ENCODE measurements at places on chromosomes 6 and 20.

DNA sequence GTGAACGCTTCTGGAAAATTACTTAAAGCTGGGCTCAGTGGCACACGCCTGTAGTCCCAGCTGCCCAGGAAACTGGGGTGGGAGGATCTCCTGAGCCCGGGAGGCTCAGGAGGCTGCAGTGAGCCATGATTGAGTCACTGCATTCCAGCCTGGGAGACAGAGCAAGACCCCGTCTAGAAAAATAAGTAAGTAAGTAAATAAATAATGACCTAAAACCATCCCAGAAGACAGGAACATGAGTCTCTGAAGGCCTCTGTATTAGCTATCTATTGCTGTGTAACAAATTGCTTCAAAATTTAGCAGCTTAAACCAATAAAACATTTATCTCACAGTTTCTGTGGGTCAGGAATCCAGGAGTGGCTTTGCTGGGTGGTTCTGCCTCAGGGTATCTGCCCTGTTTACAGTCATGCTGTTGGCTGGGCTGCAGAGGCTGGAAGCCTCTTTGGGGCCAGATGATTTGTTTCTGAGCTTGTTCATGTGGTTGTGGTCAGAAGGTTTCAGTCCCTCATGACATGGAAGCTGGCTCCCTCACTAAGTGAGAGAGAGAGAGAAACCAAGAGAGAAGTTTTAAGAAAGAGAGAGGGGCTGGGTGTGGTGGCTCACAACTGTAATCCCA, 48.4 kb upstream of the NCOA3 start:
- DNase-seq = no peak

DNA sequence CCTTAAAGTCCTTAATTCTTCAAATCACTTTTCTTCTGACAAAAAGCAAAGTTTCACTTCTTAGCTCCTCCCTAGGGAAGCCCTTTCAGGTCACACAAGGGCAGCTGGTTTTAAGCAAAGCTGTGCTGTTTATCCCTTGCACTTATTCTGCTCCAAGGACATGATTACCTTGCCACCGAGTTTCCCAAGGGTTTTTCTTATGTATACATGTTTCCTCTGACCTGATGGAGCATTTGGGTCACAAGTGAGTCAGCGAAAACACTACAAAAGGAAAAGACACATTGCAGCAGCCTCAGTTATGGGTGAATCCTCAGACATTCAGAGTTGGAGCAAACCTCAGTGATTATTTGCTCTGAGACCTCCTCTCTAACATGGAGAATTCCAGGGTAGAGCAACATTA, 26.6 kb upstream of the ILRUN start:
- DNase-seq = no peak

GRCh38 chr6:96675597-96675996, 112.7 kb downstream of the FHL5 start:
- no peak for DNase-seq

DNA sequence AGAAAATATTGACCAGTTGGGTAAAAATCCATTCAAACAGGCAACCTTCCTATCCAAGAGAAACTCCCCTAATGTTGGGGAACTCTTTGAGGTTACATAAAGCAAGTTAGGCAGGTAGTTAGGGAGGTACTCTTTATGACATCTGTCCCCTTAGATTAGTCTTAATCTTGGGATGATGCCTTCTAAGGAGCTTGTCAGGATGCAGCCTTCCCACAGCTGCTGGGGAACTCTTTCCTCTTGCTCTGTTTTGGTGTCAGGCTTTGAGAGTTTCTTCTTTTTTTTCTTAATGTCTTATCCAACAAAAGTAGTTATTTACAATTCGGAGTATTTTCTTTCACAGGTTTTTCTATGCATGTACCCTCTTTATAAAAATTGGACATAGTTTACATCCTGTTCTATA, 194.8 kb downstream of the CDKAL1 start:
- no peak for DNase-seq

- DNase-seq = no peak
Measured at GRCh38 chr20:22729180-22729579, 144.8 kb upstream of the FOXA2 start.

- no peak for DNase-seq
Measured at GRCh38 chr6:170441316-170441715, 111.8 kb downstream of the PSMB1 start.

DNA sequence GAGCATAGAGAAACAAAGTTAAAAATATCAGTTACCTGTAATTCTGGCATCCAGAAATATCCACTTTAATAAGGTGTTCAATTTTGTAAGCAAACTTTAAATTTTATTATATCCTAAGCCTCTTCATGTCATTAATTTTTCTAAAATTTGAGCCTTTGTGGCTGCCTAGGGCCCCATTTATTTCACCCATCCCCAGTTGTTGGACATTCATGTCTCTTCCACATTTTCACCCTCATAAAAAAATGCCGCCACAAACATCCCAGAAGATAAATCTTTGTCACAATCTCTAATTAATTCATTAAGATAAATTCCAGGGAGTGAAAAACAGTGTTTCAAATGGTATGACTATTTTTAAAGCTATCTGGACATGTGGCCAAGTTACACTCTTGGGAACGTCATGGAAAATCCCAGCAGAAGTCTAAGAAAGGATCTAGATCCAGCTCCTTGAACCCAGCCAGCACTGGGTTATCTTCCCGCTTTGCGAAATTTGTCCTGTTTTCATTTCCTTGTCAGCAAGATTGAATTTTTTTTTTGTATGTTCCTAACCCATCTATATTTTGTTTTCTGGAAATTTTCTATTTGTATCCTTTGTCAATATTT, 97.2 kb downstream of the TMEM242 start:
- no peak for DNase-seq

GRCh38 chr6:57216235-57217101, 5.6 kb downstream of the RAB23 start:
- DNase-seq = peak; percentile 24

DNA sequence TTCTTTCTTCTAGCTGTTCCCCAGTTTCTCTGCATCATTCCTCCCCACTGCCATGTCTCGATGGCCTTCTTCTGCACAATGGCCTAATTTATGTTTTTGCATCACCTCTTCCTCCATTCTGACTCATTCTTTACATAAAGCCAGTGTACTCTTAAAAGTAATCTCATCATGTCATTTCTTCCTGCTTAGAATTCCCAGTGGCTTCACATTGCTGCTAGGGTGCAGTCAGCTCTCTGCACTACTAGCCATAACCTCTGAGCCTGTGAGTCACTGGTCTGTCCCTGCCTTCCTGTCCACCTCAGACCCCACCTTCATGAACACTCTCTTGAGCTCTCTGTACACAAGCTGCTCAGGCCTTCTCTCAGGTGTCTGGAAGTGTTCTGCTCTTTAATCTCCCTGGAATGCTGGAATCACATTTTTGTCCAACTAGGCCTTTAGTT, 24.1 kb upstream of the TRIM27 start:
- DNase-seq = no peak

DNA sequence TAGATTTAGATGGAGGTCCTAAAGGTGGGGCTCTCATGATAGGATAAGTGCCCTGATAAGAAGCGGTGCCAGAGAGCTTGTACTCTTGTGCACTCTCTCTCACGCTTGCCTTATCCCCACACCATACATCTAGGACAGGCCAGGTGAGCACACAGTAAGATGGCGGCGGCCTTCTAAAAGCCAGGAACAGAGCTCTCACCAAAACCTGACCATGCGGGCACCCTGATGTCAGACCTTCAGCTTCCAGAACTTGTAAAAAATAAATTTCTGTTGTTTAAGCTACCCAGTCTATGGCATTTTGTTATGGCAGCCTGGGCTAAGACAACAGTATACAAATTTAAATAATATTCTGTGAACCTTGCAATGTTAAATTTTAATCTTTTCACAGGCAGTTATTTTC, 40.8 kb upstream of the CALHM6 start:
- DNase-seq = no peak

GRCh38 chr6:7085911-7086310, 21.9 kb upstream of the RREB1 start:
- DNase-seq = no peak

GRCh38 chr6:129606664-129607063, 103.3 kb downstream of the ARHGAP18 start:
- DNase-seq = no peak

- no peak for DNase-seq
Measured at GRCh38 chr6:165807249-165807960, 144.4 kb upstream of the PDE10A start.

- no peak for DNase-seq
Measured at GRCh38 chr20:47206962-47207641, 149.4 kb downstream of the ZMYND8 start.

DNA sequence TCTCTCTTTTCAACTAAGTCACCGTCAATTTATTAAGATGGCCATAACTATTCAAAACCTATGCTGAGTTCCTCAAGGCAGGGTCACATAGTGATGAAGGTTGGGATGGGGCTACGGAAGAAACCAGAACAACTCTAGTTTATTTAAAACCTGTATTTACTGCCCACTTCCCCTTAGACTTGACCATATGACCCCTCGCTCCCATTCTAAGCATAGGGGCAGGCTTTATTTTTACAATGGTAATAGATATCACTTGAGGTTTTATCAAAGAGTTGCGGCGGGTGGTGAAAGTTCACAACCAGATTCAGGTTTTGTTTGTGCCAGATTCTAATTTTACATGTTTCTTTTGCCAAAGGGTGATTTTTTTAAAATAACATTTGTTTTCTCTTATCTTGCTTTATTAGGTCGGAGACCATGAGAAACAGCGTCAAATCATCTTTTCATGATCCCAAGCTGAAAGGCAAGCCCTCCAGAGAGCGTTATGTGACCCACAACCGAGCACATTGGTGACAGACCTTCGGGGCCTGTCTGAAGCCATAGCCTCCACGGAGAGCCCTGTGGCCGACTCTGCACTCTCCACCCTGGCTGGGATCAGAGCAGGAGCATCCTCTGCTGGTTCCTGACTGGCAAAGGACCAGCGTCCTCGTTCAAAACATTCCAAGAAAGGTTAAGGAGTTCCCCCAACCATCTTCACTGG, 5.5 kb downstream of the EDN1 start:
- no peak for DNase-seq

DNA sequence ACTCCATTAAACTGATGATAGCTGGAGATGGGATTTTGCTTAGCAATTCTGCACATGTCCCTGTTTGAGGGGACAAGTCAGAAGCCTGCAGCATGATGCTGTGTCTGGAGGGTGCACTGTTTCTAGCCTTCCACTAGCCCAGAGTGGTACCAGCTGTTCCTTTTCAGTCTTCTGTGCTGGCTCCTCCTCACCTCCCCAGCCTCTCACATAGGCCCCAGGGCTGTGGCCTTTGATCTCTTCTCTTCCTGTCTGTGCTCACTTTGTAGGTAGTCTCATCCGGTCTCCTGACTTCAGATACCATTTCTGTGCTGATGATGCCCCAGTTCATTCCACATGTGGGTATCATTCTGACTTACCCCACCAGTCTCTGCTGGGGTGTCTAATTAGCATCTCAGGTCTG, 126.3 kb downstream of the HIVEP1 start:
- peak; percentile 24 for DNase-seq

- no peak for DNase-seq
Measured at GRCh38 chr6:76506808-76507207, 434.3 kb upstream of the IMPG1 start.

DNA sequence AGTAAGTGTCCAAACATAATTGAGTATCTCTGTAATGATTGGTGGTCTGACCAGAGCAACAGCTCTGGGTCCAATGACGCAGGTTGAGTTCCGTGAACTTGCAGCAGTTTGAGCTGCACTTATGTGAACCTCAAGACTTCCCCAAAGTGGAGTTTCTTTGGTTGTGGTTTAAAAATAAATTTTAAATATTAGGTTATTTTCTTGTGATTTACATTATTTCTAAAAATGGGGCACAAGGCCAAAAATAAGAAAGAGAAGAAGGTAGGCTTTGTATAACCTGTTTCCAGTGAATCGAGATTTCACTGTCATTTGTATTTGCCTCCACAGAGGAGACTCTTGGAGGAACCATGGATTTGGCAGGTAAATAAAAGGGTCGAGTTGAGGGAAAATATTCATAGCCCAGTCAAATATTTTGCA, 166.4 kb upstream of the ZNF217 start:
- DNase-seq = no peak

GRCh38 chr6:159168536-159169192, 536 bp upstream of the FNDC1 start:
- DNase-seq = no peak

DNA sequence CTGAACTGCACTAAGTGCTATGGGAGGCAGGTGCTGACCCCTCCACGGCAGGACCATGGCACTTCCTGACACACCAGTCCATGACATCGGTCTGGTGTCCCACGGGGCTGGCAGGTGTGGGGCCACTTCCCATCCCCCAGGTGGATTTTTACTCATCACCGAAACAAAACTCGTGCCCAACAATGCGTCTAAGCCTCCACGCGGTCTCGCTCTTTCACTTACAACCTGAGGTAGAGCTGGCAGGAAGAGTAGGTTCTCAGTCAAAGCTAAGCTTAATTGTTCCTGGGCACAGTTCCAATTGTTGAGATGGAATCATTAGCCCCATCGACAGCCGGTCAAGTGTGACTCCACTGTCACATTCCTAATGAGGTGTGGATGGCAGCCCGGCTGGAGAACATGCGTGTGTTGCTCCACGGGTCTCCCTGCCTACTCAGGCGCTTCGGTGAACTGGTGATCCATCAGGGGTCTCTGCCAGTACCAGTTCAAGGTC, 125.7 kb downstream of the SLC23A2 start:
- DNase-seq = no peak

DNA sequence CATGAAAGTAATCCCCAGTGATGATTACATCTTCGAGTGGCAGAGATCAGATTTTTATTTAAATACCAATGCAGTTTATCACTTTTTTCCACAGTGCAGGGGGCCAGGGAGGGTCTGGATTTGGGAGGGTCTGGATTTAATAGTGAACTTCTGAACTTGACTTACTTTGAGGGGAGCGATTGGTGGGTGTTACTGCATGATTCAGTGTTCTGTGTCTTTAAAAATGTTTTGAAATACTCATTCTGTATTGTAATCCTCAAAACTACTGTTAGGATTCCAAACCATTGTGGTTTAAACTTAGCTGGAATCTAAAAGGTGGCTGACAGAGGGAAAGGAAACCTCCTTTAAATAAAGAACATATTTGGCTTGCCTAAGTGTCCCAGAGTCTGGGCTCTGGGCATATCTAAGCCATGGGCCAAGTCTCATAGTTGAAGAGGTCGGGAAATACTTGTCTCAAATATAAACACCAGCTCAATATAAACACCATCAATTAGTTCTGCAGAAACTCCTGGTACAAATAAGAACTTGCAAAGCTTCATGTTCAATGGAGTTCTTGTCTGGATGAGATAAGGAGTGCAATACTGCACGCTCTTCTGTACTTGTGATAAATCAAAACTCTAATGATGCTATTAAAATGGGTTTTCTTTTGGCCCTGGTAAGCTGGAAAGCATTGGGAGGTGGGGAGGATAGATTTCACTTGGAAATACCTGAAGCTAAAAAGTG, 14.4 kb downstream of the JARID2 start:
- no peak for DNase-seq

GRCh38 chr6:44651604-44652003, 264.1 kb downstream of the CDC5L start:
- no peak for DNase-seq

- DNase-seq = no peak
Measured at GRCh38 chr6:18147160-18147559, 7.7 kb downstream of the TPMT start.

- no peak for DNase-seq
Measured at GRCh38 chr6:45712786-45713185, 302.9 kb downstream of the CLIC5 start.

- DNase-seq = no peak
Measured at GRCh38 chr20:440636-441035, 21.7 kb downstream of the TBC1D20 start.

Data from globus pallidus (tissue), 1 donor.